ENCODE measurements at places on chromosomes 11 and 22.

DNA sequence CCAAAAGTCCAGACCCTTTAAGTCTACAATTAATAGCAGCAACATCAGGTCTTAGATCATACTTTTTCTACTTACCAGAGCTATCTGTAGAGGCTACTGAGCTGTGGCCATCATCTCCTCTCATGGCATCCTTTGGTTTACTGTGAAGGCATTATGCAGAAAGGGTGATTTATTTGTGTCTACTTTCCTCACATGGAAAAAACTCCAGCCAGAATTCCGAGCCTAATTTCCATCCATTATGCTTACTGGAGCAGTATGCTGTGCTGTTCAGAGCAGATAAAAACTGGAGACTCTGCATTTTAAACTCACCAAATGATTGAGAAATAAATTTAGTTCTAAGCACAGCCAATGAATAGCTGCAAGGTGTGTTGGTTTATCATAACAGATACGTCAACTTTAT, 581.8 kb downstream of the ETS1 start:
- DNase-seq = no peak

GRCh38 chr11:130940706-130941105, 24.4 kb upstream of the SNX19 start:
- no peak for DNase-seq

- no peak for DNase-seq
These were observed 16.0 kb upstream of the ADA2 start for GRCh38 chr22:17235149-17235655.

- no peak for DNase-seq
These were observed 93.3 kb downstream of the BRD1 start for GRCh38 chr22:49734390-49734789.

DNA sequence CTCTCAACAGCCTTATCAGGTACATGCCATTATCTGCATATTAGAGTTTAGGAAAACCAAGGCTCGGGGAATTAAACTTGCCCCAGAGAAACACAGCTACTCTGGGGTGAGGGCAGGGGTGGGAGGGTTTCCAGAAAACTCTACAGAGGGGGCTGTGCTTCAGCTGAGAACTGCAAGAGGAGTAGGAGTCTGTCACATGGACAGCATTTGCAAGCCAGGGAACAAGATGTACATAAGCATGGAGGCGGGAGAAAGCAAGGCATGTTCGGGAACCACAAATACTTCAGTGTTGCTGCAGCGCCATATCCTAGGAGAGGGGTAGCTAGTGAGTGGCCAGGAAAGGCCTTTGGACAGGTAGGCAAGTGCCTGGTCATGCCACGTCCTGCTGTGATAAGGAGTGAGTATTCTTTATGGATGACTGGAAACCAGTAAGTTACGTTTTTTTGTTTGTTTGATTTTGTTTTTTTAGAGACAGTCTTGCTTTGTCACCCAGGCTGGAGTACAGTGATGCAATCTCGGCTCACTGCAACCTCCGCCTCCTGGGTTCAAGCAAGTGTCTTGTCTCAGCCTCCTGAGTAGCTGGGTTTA, 57.2 kb downstream of the GRAMD1B start:
- no peak for DNase-seq
